ENCODE measurements at places on chromosomes 1 and 21.

- H3K36me3 ChIP-seq, result peaks cover 6% of the 10 kb centered on the region
- peak overlapping the region; percentile 69 for H3K27ac ChIP-seq
- DNase-seq, result no peak
- H3K4me1 ChIP-seq, result peaks cover 45% of the 10 kb centered on the region
These were observed 4.2 kb upstream of the RAP1GAP start for GRCh38 chr1:21673277-21673780.

DNA sequence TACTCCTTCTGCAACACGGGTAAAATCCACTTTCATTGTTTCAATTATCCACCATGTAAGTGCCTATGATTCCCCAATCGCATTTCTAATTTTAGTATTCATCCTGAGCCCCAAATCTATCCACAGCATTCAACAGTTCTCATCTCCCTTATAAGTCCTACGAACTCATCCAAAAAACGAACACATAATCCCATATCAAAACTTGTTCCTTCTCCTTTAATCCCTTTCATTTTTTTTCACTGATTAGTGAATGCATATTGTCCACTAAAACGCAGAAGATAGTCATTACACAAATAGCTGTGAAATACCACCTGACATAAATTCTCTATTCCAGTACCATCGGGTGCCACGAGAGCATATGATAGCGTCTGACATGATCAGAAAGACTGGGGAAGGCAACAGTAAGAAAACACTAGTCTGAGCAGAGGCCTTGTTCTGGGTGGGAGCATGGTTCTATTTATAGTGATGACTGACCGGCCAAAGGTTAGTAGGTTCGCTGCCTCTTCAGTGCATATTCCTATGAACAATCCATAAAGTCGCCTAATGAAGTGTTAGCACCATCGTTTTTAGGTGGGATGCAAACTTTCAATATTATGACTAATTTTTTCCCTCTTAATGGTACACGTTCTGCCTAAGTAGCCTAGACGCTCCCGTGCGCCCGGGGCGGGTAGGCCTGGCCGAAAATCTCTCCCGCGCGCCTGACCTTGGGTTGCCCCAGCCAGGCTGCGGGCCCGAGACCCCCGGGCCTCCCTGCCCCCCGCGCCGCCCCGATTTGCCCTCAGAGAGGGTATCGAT, 648 bp downstream of the ATP5PF start:
- peak overlapping the region; percentile 100 for H3K27ac ChIP-seq
- peak overlapping the region; percentile 98 for H3K4me3 ChIP-seq
- DNase-seq, result no peak

DNA sequence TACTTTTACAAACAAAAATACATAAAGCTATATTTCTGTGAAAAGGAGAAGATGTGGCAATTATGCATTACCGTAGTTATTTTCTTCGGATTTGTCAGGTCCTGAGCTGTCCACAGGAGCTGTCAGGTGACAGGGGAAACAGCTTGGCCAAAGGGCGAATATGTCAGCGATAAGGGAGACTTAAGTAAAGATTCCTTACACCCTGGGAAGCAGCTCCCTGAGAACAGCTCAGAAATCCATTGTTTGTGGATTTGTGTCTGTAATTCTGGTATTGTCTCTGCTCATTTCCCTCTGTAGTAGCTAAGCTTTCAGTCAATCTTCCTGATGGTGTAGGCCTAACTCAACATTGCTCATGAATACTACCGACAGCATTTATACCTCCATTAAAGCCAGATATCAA, 7.1 kb upstream of the CD34 start:
- H3K27ac ChIP-seq, result no peak overlapping the region
- DNase-seq, result no peak
- no peak overlapping the region for H3K4me3 ChIP-seq
- H3K36me3 ChIP-seq, result no peaks in the 10 kb centered on the region
- H3K4me1 ChIP-seq, result peaks cover 8% of the 10 kb centered on the region

DNA sequence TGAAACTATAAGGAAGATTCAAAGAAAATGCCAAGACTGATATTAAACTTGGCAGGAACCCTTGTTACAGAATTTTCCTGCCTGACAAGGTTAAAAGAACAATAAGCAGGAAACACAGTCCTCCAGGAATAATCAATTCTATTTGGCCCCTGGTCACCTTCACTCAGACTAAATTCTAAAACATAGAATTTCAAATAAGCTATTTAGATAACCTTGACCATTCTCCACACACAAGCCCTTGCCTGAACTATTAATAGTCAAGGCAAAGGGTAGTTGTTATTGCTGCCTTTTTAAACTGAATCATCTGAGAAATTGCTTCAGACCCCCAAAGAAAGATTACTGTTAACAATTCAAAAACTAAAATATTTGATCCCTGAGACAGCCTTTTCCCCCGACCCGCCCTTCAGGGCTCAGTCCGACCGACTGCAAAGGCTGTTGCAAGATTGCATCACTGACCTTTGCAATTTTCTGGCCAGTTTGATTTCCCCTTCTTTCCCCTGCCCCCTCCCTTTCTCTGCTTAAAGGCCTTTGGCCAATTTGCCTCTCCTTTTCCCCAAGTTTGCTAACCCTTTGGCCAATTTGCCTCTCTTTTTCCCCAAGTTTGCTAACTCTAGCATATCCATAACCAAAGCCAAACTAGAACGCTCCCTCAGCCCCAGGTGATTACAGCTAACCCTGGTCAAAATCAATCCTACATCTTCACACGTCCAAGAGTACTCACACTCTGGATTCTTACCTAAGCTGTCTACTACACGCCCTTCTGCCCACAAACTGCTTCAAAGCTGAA, 1.4 kb upstream of the G0S2 start:
- peaks cover 25% of the 10 kb centered on the region for H3K4me1 ChIP-seq
- peaks cover 56% of the 10 kb centered on the region for H3K27me3 ChIP-seq
- DNase-seq, result no peak

DNA sequence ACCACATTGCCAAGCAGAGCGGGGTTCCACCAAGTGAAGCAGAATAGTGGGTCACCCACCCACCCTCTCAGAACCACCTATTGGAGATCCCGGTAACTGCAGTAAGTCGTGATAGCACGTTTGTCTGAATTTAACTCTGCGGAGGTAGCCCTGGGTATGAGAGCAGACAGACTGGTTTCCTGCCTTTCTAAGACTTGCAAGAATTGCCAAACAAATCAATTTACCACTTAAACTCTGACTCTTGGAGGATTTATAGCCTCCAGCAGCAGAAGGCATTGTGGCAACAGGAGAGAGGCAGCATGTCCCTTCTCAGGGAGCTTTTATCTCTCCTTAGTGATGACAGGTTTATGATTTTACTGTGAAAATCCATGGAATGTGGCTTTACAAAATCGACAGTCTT, 287.9 kb upstream of the FMN2 start:
- no peaks in the 10 kb centered on the region for H3K36me3 ChIP-seq
- no peaks in the 10 kb centered on the region for H3K4me1 ChIP-seq
- H3K27me3 ChIP-seq, result peaks cover 14% of the 10 kb centered on the region
- H3K27ac ChIP-seq, result no peak overlapping the region
- no peak for DNase-seq
- no peak overlapping the region for H3K4me3 ChIP-seq

DNA sequence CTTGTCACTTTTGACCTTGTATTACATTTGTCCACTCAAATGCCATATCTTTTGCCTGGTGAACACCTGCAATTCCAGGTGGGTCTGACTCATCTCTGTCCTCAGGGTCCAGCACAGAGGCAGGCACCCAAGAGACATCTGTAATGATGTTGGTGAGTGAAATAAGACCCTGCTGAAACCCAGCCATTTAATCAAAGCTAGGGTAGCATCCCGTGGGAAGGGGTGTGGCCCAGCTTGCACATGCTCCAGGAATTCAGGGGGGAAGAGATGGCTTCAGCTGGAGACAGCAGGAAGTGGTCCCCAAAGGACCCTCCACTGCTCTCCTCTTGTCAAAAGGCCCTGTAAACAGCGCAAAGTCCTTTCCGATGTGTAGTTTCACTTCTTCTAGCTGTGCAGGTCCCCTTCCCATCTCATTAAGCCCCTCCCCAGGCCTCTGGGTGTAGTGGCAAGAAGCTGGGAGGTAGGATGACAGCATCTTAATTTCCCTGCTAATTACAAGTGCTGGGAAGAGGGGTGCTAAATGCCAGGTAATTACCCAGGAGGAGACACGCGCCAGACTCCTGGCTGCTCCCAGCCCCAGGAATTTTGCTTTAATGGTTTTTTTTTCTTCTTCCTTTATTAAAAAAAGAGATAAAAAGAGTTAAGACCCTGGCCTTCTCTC, 54.4 kb upstream of the TRABD2B start:
- no peak for DNase-seq
- no peak overlapping the region for H3K27ac ChIP-seq
- peaks cover 9% of the 10 kb centered on the region for H3K27me3 ChIP-seq
- no peaks in the 10 kb centered on the region for H3K36me3 ChIP-seq
- H3K4me3 ChIP-seq, result no peak overlapping the region
- peaks cover 72% of the 10 kb centered on the region for H3K4me1 ChIP-seq

DNA sequence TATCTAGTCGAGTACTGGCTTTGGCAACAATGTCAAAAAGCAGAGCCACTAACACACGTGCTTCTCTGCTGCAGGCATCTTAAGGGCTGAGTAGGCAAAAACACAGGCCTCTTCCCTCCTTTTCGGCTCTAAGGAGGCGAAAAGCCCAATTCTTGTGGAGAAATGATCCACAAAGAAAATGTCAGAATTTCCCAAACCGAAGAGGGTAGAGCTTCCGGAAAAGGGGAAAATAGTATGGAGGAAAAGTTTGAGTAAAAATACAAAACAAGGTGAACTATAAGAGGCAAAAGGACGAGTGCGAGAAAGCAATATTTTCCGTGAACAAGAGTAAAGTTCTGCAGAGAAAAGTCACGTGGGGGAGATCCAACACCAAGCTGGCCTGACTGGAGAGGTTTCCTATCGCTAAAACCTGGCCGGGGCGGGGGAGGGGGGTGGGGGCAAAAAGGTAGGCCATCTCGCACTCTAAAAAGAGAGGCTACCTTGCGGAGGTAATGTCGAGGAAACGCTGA, 551 bp downstream of the ZRANB2 start:
- peaks cover 24% of the 10 kb centered on the region for H3K4me1 ChIP-seq
- DNase-seq, result no peak
- H3K4me3 ChIP-seq, result peak overlapping the region; percentile 84
- H3K27me3 ChIP-seq, result no peaks in the 10 kb centered on the region

Measured in chondrocyte (in vitro differentiated cells).